Lung microvascular endothelial cell (primary cell): ENCODE measurements at places on chromosomes 3 and 15. TPM values are rescaled to one million over a fixed set of nuclear protein-coding genes. Genes with fewer than 3 reads are reported as not detected.

GRCh38 chr3:141181819-141182218 lies 49.8 kb upstream of the PXYLP1 start:
- DNase-seq, result no peak

DNA sequence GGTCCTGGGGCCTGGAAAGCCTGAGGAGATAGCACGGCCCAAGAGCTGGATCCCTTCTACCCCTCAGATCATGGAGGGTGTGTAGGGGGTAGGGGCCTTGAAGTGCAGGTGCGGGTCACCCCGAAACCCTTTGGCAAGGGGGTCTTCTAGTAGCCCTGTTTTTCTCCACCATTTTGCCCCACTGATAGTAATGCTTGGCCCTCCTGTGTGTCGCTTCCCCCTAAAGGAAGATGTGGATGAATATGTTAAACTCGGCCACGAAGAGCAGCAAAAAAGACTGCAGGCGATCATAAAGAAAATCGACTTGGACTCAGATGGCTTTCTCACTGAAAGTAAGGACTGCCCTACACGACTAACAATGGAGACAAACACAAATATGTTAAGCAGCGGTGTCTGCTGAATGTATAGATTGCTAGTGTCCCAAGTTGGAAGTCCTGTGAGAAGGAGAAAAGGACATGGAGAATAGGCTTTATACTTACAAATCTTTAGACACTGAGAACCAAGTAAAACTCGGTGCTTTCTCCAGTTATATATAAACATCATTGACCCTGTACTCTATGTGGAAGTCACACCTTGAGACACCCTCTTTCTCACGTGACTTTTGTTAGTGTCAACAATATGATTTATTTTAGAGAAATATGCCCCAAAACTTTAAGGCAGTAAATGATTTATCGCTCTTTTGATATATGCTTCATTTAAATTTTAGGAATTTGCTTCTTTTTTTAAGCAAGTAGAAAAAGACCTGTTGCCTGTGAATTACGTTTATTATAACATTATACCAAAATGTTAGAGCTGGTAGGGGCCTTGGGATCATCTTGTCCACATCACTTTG lies 802 bp downstream of the RCN2 start:
- DNase-seq, result peak; percentile 14

DNA sequence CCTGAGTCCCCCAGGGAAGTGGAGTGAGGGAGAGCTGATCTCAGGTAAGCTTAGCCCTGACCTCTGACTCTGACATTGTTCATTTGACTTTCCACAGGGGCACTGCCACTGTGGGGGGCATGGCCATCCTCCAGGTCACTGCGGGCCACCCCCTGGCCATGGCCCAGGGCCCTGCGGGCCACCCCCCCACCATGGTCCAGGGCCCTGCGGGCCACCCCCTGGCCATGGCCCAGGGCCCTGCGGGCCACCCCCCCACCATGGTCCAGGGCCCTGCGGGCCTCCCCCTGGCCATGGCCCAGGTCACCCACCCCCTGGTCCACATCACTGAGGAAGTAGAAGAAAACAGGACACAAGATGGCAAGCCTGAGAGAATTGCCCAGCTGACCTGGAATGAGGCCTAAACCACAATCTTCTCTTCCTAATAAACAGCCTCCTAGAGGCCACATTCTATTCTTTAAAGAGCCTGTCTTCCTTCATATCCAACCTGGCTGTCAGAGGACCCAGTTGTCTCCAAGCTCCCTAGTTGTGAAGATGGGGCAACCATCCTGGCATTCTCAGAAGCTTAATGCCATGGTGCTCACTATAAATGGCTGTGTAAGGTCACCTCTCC lies 1.9 kb upstream of the DISP2 start:
- DNase-seq, result no peak

Gene SOX2
- under 0.01 TPM in 1 of 2 replicates, not detected in the other for total RNA-seq

Gene SLC28A2
- total RNA-seq, result not detected in 2 replicates

GRCh38 chr3:158918451-158918850 lies 116.6 kb downstream of the MFSD1 start:
- no peak for DNase-seq
